ENCODE measurements at places on chromosomes 4 and X.

- DNase-seq = no peak
These were observed 94.3 kb downstream of the HDAC8 start for GRCh38 chrX:72478351-72478750.

DNA sequence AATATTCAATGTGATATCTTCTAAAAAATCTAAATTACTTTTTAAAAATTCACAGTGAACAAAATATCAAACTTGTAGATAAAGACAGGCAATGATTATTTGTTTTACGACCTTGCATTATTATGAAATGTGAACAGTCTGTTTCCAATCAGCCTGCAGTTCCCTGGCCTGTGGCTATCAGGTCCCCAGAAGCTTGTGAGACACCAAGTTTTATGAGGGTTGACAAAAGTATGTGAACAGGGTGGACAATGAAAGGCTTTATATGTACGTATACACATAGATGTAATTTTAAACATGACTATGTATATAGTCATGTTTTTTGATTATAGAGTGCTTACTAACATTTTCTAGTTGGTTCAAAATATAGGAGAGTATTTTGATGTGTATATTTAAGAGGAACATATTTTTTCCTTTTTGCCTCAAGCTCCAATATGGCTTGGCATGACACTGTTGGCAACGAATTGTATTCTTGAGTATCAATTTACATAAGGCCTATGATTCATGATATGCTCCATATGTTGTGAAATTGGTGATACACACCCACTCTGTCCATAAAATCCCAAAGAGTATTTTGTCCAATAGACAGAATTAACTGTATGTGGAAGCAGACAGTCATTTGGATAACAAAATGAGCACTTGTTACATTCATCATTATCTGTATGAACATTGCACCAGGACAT is 55.7 kb downstream of the BTC start:
- DNase-seq = no peak

DNA sequence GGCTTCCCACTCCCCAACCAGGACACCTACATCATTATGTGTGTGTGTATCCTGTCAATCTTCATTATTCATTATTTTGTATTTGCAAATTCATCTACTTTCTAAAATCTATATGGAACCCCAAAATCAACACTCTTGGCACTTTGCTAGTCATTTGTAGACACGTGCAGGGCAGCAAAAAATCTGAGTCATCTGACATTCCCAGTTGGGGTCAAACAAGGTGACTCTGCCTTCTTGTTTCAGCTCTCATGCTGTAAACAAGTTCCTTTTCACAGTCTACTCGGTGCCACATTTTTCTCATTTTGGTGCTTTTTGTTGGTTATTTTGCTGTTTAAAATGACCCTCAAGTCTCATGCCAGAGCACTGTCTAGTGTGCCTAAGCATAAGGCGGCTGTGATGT is 5.9 kb downstream of the MRFAP1L1 start:
- DNase-seq = no peak

GRCh38 chrX:136967966-136968365 is 65.8 kb downstream of the GPR101 start:
- no peak for DNase-seq

DNA sequence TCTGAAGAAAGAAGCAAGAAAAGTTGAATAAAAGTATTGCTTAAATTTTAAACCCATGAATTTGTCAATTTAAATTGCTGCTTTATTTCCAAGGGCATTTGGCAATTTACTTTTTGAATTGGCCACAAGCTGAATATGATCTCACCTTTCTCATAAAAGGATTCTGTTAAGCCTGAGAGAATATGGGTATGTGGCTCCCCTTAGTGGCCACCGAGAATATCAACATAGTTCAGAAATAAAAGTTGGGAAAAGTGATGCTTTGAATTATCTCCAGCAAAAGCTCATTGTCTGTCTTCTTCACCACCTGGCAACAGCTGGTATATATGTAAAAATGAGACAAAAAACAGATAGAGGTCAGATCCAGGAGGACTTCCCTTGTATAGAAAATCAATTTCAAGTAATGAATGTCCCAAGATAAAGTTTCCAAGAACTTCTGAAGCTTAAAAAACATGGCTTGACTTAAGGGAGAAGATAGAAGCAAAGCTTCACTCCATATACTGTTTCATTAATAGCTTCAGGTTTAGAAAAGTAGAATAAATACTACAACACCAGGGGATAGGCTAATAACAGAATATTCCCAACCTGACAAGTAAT is 290.7 kb upstream of the FAM241A start:
- peak; percentile 24 for DNase-seq

DNA sequence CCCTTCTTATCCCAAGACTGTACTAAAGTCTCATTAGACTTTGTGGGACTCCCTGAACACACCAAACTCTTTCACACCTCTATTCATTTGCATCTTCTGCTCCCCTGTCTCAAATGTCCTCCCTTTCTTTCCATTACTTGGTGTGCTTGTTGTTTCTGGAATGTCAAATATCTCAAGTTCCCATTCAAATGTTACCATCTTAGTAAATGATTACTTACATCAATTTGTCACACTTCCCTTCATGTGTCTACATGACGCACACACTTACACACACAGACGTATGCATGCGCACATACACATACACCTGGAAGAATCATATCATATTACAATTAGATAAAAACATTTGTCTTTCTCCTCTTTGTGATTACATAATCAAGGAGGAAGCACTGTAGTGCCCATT is 210.8 kb upstream of the TEX13C start:
- DNase-seq = no peak

DNA sequence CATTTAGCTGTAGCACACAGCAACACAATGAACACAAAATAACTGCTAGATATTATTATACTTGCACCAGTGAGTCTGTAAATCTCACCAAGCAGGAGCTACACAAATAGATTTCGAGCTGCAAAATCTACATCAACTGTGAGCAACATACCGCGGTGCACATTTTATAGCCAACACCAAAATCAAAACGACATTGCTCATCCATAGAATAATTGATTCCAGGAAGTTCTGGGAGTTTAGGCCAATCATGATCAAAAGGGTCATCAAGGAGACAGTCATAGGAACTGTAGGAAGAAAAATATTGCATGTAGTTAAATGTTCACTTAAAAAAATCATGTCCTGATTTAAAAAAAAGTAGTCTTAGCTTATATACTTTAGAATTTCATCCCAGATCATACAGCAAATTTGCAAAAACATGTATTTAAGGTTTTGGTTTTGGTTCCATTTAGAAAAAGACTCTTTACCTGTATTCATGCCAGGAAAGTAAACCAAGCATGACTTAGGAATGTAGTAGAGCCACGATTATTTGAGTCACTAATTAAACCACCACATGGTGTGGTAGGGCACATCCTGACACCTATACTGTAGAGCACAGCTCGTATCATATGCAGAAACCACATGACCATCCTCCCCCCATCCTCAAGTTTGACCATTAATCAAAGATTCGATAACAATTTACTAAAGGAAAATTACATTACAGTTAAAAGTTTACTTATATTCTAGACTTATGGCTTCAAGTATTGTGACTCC is 250.4 kb downstream of the ADAMTS3 start:
- no peak for DNase-seq

DNA sequence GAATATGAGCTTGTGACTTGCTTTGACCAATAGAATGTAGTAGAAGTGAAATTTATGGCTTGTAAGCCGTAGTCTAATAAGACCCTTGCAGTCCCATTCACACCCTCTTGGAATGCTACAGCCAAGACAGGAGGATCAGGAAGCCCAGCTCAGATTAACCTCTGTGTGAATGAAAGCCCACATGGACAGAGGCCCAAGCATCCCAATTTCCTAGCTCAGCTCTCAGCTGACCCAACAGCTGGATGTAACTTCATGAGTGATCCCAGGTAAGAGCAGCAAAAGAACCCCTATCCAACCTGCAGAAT is 12.8 kb upstream of the PPM1K start:
- no peak for DNase-seq

DNA sequence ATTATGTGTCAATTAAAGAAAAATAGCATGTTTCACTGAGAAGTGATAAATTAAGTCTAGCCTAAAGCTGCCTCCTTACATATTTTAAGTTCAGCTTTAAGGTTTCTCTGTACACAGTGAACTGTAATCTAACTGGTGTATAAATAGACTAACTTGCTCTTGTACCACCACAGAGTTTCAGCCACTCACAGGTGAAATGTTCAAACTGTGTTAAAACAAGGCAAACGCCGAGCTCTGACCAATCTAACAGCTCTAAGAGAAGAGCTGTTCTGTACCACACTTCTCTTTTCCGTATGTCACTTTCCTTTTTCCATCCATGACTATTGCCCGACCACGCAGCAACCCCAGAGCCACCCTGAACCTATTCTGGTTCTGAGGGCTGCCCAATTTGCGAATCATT is 64.5 kb downstream of the DCHS2 start:
- no peak for DNase-seq

All from NCI-H510A treated with DMSO at 0.1 percent for 48 hours (cell line).